Glutamatergic neuron (in vitro differentiated cells): ENCODE measurements at places on chromosomes 7 and 10. TPM values are rescaled to one million over a fixed set of nuclear protein-coding genes. Genes with fewer than 3 reads are reported as not detected.

Gene CNPY1
- total RNA-seq = not detected

- H3K27ac ChIP-seq = peak overlapping the region; percentile 92
- DNase-seq = no peak
- H3K36me3 ChIP-seq = no peaks in the 10 kb centered on the region
- peaks cover 38% of the 10 kb centered on the region for H3K4me1 ChIP-seq
- H3K4me3 ChIP-seq = peak overlapping the region; percentile 53
- H3K27me3 ChIP-seq = peaks cover 10% of the 10 kb centered on the region
Observed at GRCh38 chr7:25726781-25727311, 425.2 kb upstream of the NFE2L3 start.

DNA sequence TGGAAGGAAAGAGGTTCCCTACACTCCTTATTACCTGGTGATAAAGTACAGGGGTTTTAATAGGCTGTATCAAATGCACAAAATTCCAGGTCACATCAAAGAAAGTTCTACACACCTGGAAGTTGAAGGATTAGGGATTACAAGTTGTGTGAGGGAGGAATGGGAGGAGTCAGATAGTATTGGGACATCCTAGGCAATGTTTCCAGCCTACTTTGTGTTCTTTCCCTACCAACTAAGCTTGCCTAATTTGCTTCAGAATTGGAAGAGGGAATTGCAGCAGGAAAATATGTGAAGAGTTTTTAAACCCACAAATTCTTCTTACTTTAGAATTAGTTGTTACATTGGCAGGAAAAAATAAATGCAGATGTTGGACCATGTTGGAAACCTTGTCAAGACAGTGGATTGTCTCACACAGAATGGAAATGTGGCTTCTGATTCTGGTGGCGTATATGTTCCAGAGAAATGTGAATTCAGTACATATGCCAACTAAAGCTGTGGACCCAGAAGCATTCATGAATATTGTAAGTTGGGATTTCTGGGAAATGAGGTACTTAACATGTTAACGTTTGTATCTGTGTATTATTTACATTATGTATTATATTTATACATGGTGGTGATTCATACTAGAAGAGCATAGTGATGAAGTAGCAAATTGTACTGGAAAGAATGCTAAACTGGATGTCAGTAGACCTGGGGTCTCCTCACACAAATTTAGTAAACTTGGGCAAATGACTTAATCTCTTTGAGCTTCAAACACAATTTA is at the start of gene LIPM:
Gene LIPM, plus strand, starts transcription at position 208 of the 763 bp plus-strand sequence. Its CDS starts 167 bp downstream, at position 375.
- no peaks in the 10 kb centered on the region for H3K4me1 ChIP-seq
- H3K36me3 ChIP-seq = no peaks in the 10 kb centered on the region
- no peak for DNase-seq
- H3K4me3 ChIP-seq = no peak within 1 kb of the TSS
- H3K27me3 ChIP-seq = no peaks in the 10 kb centered on the region
- H3K27ac ChIP-seq = no peak within 1 kb of the TSS

GRCh38 chr10:29962166-29962850 is 97.1 kb downstream of the JCAD start:
- H3K27me3 ChIP-seq = peaks cover 2% of the 10 kb centered on the region
- DNase-seq = no peak
- peaks cover 4% of the 10 kb centered on the region for H3K36me3 ChIP-seq
- H3K4me1 ChIP-seq = peaks cover 8% of the 10 kb centered on the region
- H3K27ac ChIP-seq = no peak overlapping the region

DNA sequence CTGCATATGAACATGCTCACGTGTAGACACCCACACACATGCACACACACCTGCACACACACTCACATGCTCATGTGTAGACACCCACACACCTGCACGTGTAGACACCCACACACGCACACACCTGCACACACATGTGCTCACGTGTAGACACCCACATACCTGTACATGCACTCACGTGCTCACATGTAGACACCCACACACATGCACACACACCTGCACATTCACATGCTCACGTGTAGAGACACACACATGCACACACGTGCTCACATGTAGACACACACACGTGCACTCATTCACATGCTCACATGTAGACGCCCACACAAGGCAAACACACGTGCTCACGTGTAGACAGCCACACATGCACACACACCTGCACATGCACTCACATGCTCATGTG is 275.8 kb downstream of the PTPRN2 start:
- peaks cover 8% of the 10 kb centered on the region for H3K27me3 ChIP-seq
- peaks cover 35% of the 10 kb centered on the region for H3K36me3 ChIP-seq
- H3K4me1 ChIP-seq = no peaks in the 10 kb centered on the region
- no peak overlapping the region for H3K4me3 ChIP-seq
